ENCODE measurements at places on chromosomes 11 and 22. TPM values are rescaled to one million over a fixed set of nuclear protein-coding genes. Genes with fewer than 3 reads are reported as not detected.

- peak; percentile 31 for DNase-seq
- H3K36me3 ChIP-seq, result no peaks in the 10 kb centered on the region
- H3K4me1 ChIP-seq, result peaks cover 4% of the 10 kb centered on the region
- H3K4me3 ChIP-seq, result peak overlapping the region; percentile 30
- peak overlapping the region; percentile 34 for H3K27ac ChIP-seq
Observed at GRCh38 chr11:20342347-20343141, 21.0 kb upstream of the HTATIP2 start.

CELF1 gene
- 102 TPM for total RNA-seq

TMEM151A gene
- not detected for total RNA-seq

SCGB1D2 gene
- total RNA-seq, result not detected

DGCR6L gene
- total RNA-seq, result 60.4 TPM

- no peak overlapping the region for H3K27ac ChIP-seq
- H3K36me3 ChIP-seq, result no peaks in the 10 kb centered on the region
- no peak for DNase-seq
- peaks cover 7% of the 10 kb centered on the region for H3K27me3 ChIP-seq
- H3K4me1 ChIP-seq, result no peaks in the 10 kb centered on the region
Observed at GRCh38 chr11:113234888-113235287, 79.5 kb upstream of the TTC12 start.

DNA sequence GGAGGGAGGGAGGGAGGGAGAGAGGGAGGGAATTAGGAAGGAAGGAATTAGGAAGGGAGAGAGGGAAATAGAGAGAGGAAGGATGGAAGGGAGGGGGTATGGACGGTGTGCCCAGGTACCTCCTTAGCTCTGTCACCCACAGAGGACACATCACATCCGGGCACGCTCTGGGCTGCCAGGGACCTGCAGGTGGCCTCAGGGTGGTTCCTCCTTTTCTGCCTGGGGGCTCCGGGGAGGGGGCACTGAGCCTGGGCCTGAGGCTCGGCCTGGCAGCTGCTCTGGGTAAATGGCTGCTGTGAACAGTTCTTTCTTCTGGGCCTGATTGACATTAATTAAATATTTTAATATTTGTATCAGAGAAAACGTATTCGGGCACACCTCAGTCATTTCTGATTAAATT is 733.5 kb downstream of the BRD1 start:
- H3K4me3 ChIP-seq, result no peak overlapping the region
- H3K27me3 ChIP-seq, result no peaks in the 10 kb centered on the region
- no peak for DNase-seq
- no peaks in the 10 kb centered on the region for H3K4me1 ChIP-seq
- H3K27ac ChIP-seq, result no peak overlapping the region
- no peaks in the 10 kb centered on the region for H3K36me3 ChIP-seq

DNA sequence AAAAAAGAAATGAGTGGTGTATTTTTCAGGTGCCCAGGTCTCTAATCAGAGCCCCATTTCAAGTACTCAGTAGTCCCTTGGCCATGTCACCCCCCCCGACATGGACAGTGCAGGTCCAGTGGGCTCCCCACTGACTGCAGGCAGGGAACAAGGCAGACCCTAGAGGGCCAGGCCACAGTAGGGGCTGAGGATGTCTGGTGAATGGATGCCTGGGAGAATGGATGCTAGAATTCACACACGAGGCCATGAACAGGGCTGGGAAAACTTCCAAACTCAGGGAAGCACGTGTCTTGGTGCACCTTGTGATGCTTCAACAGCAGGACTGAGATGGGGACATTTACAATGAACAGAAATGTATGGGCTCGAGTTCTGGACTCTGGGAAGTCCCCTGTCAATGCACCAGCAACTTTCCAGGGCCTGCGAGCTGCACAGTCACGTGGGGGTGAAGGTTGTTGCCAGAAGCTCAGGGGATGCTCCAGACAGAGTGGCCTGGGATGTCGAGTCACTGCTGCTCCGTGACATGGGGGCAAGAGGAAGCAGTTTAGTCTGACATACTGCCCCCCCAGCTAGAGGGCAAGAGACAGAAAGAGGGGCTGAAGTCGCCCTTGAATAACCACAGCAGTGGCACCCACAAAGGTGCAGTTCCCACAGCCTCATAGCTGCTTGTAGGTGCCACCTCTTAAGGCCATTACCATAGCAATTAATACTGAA is 3.1 kb downstream of the APOBEC3G start:
- peaks cover 42% of the 10 kb centered on the region for H3K36me3 ChIP-seq
- peak overlapping the region; percentile 64 for H3K27ac ChIP-seq
- no peak overlapping the region for H3K4me3 ChIP-seq

- no peak overlapping the region for H3K27ac ChIP-seq
- H3K36me3 ChIP-seq, result peaks cover 15% of the 10 kb centered on the region
- no peak for DNase-seq
- H3K4me3 ChIP-seq, result no peak overlapping the region
- no peaks in the 10 kb centered on the region for H3K27me3 ChIP-seq
Observed at GRCh38 chr11:82995235-82995634, 76.5 kb downstream of the RAB30 start.

- peaks cover 18% of the 10 kb centered on the region for H3K4me1 ChIP-seq
- H3K36me3 ChIP-seq, result peaks cover 45% of the 10 kb centered on the region
Observed at GRCh38 chr11:65185869-65186341, 4.2 kb downstream of the CAPN1 start.

APBB1 gene
- 58.2 TPM for total RNA-seq

FAT3 gene
- total RNA-seq, result not detected

DNA sequence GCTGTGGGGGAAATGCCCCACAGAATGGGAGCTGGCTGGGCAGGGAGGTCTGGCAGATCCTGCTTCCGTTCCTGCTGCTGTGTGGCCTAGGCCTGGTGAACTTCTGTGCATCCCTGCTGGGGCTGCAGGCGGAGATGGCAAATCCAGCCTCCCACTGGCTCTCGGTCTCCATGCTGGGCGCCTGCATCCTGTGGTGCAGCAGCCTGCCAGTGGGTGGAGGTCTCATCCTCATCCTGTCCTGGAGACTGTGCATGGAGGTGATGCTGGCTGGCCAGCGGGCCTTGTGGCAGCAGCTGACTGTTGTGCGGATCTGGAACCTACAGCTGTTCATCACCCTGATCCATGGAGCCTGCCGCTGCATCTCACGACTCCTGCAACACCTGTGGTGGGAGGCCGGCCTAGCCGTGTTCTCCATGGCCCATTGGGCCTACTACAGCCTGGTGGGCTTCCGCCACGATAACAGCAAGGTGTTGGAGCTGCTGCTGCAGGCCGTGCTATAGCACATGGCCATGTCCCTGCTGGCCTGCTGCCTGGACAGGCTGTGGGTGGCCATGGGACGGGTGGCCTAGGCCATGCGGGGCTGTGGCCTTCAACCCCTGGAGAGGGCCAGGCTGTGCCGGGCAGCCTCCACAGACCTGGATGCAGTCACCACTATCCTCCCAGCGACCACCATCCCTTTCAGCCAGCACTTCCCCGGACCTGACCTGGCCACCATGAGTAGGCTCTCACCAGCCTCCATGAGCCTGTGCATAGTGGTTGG is 8.8 kb upstream of the RPL3 start:
- peaks cover 9% of the 10 kb centered on the region for H3K27me3 ChIP-seq
- H3K4me1 ChIP-seq, result peaks cover 15% of the 10 kb centered on the region
- H3K27ac ChIP-seq, result no peak overlapping the region
- DNase-seq, result no peak
- no peaks in the 10 kb centered on the region for H3K36me3 ChIP-seq
- no peak overlapping the region for H3K4me3 ChIP-seq

AMBRA1 gene
- total RNA-seq, result 40.0 TPM

IL18 gene
- total RNA-seq, result 0.17 TPM

GRCh38 chr11:134030853-134031252 is 38.0 kb upstream of the JAM3 start:
- H3K4me1 ChIP-seq, result peaks cover 70% of the 10 kb centered on the region
- no peak overlapping the region for H3K4me3 ChIP-seq
- H3K27me3 ChIP-seq, result peaks cover 19% of the 10 kb centered on the region
- no peak overlapping the region for H3K27ac ChIP-seq
- H3K36me3 ChIP-seq, result peaks cover 5% of the 10 kb centered on the region

PATE2 gene
- total RNA-seq, result 0.20 TPM

TESMIN gene
- 7.8 TPM for total RNA-seq

- DNase-seq, result no peak
- H3K36me3 ChIP-seq, result peaks cover 12% of the 10 kb centered on the region
- H3K27ac ChIP-seq, result no peak overlapping the region
- H3K27me3 ChIP-seq, result no peaks in the 10 kb centered on the region
Observed at GRCh38 chr11:78312712-78313111, 104.9 kb downstream of the GAB2 start.

DNA sequence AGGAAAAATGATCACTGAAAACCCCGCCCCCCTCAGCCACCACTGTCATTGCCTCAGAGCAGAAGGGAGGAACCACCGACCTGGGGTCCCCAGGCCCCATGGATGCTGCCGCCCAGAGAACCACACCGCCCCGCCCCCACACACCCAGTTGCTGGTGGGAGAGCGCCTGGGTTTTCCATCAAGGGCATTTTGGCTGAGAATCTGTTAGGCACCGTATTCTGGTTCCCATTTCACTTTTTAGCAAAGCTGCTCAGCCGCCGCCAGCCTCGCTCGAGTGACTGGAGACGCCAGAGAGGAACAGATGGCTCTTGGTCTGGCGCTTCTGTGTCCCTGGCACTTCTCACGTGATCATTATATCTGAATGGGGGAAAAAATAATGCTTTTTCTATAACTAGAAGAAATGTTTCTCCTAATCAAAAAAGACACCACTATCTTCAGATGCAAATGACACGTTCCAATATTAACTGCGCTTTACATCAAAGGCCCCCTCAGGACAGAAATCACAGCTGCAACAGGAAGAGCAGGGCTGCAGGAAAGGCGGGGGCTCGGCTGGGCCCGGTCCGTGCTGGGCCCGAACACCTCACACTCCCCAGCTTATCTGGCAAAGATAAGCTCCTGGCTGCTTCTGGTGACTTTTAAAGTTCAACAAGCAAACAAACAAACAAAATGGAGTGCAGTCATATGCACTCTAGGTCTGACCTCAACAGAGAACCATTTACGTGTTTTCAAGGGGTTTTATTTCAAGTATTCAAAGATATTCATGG is 149.8 kb downstream of the MPPED1 start:
- no peak overlapping the region for H3K4me3 ChIP-seq
- no peak overlapping the region for H3K27ac ChIP-seq
- H3K27me3 ChIP-seq, result no peaks in the 10 kb centered on the region

CSF2RB gene
- 0.58 TPM for total RNA-seq

- no peak overlapping the region for H3K4me3 ChIP-seq
- DNase-seq, result no peak
- no peak overlapping the region for H3K27ac ChIP-seq
- H3K4me1 ChIP-seq, result no peaks in the 10 kb centered on the region
Observed at GRCh38 chr11:7381937-7382336, 103.4 kb upstream of the OLFML1 start.

DNA sequence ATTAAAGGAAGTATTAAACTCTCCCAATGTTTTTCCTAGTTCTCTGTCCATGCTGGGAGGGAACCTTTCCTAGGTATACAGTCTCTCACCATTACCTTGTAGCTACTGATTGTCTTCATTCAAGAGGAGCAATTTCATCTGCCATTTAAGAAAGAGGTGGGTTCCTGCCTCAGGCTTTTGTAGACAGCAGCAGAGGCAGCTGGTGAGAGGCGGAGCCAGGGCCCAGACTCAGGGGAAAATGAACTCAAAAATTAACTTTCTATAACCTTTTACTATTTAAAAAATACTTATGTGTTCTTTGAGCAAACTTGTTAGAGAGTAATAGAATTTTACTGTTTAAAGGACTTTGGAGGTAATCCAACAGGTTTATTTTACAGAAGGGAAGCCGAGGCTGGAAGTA is 133.0 kb downstream of the SNX19 start:
- no peak overlapping the region for H3K4me3 ChIP-seq
- H3K27ac ChIP-seq, result no peak overlapping the region
- peaks cover 4% of the 10 kb centered on the region for H3K27me3 ChIP-seq
- DNase-seq, result no peak

DNA sequence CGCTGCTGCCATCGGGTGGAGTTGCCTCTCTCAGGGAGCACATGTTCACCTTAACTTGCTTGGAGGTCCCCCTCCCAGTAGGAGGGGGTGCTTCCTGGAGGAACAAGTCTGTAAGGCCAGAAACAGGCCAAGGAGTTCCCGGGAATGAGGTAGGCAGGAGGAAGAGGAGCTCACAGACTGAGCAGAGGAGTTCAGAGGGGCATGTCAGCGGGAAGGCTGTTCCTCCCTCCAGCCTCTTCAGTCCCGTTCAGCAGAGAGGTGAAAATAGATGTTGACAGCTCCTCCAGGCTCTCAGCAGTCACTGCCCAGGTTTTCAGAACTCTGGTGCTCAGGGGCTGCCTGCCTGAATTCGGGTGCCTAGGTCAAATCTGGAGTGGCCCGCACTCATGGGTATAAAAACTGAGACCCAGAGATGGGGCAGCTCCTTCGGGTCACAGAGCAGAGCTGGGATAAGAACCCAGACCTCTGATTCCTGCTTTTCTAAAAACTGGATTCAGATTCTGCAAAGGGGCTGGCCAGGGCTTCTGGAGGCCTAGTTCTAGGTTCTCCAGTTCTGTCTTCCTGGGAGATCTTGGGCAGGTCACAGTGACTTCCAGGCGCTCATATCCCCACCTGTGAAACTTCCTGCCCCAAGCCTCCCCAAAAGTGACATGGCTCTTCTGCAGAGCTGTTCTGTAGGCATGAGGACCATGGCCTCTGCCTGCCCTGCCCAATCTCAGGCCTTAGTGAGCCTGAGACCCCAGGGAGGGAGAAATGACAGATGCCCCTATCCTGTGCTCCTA is 18.3 kb downstream of the ATG16L2 start:
- peaks cover 30% of the 10 kb centered on the region for H3K4me1 ChIP-seq
- no peak for DNase-seq
- no peak overlapping the region for H3K4me3 ChIP-seq

OR5P2 gene
- total RNA-seq, result not detected

ARHGAP8 gene
- 0.30 TPM for total RNA-seq

GRCh38 chr22:24553597-24554312 is 1.2 kb downstream of the GUCD1 start:
- DNase-seq, result no peak
- H3K4me1 ChIP-seq, result peaks cover 58% of the 10 kb centered on the region
- H3K27me3 ChIP-seq, result no peaks in the 10 kb centered on the region
- H3K36me3 ChIP-seq, result peaks cover 26% of the 10 kb centered on the region

DNA sequence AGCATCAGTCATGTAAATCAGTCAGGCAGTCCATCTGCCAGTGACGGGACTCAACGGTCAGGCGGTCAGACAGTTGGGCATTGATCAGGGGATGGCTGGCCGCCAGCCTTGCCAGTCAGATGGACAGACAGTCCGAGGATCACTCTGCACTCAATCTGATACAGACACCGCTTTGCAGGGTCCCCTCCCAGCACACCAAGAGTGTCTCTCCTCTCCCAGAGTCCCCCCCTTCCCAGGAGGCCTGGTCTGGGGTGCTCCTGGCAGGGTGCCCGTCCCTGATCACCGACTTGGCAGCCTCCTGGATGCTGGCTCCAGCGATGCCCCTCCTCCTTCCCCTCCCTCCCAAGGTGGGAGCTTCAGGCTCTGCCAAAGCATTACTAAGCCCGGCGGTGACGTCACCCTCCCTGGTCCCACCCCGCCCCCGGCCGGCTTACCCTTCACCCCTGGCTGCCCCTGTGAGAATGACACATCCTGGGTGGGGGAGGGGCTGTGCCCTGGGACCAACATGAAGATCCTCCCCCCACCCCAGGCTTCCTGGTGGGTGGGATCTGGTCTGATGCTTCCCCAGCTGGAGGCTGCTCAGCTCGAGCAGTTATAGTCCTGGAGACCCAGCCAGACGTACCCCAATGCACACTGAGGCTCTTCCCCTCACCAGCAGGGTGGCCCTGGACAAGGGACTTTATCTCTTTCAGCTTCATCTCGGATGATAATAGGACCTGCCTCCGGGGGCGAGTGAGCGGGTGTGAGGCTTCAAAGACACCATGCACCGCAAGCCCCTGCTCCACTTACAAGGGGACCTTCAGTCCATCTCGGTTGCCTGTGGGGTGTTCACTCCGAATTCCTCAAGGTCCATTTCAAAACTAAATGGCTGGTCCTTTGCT is 69.2 kb downstream of the CD82 start:
- H3K36me3 ChIP-seq, result no peaks in the 10 kb centered on the region
- no peak overlapping the region for H3K4me3 ChIP-seq
- H3K4me1 ChIP-seq, result no peaks in the 10 kb centered on the region
- no peak for DNase-seq
- no peak overlapping the region for H3K27ac ChIP-seq
- H3K27me3 ChIP-seq, result peaks cover 20% of the 10 kb centered on the region

ZW10 gene
- 20.8 TPM for total RNA-seq
